Inflammatory macrophage (primary cell): ENCODE measurements at places on chromosomes 3 and 15.
A peak's percentile ranks its signal among the peaks of the same experiment; 100 is the strongest.

DNA sequence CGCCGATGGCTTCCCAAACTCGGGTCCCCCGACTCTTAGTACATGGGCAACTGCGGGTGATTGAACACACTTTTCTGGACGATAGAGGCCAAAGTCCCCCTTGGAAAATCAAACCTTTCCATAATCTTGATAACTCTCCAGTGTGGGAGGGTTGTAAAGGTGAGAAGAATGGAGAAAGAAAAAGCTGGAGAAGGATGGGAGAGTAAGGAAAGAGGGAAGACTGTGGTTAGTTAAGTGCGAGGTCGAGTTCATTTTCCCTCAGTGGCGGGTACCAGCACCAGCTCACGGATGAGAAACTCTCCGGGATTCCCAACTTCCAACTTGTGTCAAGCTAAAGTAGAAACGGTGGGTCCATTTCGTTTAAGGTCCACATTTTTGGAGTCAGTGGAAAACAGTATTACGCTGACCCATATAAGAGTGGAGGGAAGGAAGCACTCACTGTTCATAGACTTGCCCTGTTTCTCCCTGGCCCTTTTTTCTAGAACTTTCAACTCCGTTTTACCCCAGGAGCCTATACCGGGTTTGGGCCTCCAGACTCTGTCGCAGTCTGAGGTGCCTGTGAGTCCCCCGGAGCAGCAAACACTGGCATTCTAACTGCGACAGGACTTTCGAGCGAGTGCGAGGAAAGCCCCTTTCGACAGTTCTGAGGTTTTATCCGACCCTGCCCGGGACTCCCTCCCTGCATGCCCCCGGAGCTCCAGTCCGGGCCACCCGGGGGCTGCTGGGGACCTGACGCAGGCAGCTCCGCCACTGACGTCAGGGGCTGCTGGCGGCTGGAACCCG lies 14.8 kb downstream of the ZIC1 start:
- DNase-seq: no peak

DNA sequence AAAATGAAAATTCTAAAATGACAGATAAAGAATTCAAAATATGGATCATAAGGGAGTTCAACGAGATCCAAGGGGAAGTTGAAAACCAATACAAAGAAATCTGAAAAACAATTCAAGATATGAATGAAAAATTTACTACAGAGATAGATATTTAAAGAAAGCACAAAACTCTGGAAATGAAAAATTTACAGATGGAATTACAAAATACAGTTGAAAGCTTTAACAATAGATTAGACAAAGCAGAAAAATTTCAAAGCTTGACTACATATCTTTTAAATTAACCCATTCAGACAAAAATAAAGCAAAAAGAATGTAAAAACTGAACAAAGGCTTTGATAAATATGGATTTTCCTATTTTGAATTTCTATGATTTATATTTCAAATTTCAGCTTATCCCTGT lies 211.1 kb downstream of the SLC9A9 start:
- DNase-seq: peak; percentile 2

- DNase-seq: peak; percentile 66
Measured at GRCh38 chr15:63953524-63953923, 92.8 kb downstream of the DAPK2 start.

DNA sequence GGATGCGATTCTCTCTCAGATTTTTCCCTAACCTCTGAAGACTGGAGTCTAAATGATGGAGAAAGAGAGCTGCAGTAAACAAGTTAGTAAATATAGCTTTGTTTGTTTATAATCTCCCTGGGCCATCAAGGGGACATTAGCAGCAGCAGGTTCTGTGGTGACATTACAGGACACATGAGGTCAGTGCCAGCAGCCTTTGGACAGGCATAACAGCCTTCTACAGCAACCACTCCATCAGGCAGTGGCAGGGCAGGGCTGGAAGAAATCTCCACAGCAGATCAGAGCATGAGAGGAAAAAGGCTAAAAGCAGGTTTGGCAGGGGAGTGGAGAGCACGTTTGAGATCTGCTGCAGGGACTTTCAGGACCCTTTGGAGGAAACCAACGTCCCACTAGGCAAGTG lies 127.6 kb upstream of the ACP3 start:
- no peak for DNase-seq

- DNase-seq: no peak
Measured at GRCh38 chr3:190531406-190531805, 17.5 kb downstream of the IL1RAP start.

DNA sequence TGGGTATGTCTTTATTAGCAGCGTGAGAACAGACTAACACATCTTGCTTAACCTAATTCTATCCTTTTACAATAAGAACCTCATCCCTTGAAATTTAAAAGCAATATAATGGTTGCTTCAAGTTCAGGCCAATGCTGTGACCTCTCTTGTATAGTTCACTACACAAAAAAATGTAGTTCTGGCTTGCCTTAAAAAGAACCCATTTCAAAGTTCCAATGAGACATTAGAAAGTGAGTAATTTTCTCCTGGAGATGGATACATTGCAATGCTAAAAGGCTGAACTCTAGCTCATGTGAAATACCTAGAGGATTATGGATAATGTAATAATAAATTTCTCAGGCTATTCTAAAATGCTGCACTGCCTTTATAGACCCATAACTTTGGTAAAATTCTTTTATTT lies 47.8 kb downstream of the ATP13A4 start:
- no peak for DNase-seq

- DNase-seq: no peak
Measured at GRCh38 chr3:156761007-156761406, 65.1 kb upstream of the LEKR1 start.
